Activated T-cell treated with anti-CD3 and anti-CD28 coated beads, Interleukin-2, amount 50 U/mL, for 72 hours (primary cell): ENCODE measurements at places on chromosomes 7 and 10. TPM values are rescaled to one million over a fixed set of nuclear protein-coding genes. Genes with fewer than 3 reads are reported as not detected.
A peak's percentile ranks its signal among the peaks of the same experiment; 100 is the strongest.

GRCh38 chr10:128101901-128102300 is 24.3 kb downstream of the MKI67 start:
- no peak for DNase-seq
- no peak overlapping the region for H3K27ac ChIP-seq
- no peaks in the 10 kb centered on the region for H3K27me3 ChIP-seq

- no peaks in the 10 kb centered on the region for H3K36me3 ChIP-seq
- DNase-seq: no peak
These were observed 174.1 kb upstream of the GPR26 start for GRCh38 chr10:123492016-123492415.

DNA sequence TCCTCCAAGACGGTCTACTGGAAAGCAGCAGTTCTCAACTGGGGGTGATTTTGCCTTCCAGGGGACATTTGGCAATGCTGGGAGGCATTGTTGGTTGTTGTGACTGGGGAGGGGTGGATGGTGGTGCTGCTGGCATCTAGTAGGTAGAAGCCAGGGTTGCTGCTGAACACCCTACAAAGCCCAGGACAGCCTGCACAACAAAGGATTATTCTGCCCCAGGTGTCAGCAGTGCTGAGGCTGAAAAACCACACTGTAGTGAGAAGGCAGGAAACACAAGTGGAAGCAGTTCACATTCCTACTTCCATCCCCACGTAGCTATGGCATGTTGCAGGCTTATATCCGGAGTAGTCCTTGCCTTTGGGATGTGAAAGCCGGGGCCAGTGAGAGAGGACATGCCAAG is 86.9 kb downstream of the AOAH start:
- H3K4me1 ChIP-seq: peaks cover 42% of the 10 kb centered on the region
- no peak overlapping the region for H3K27ac ChIP-seq
- DNase-seq: no peak
- H3K36me3 ChIP-seq: peaks cover 4% of the 10 kb centered on the region

GRCh38 chr7:45650404-45651394 is 76.5 kb downstream of the ADCY1 start:
- no peaks in the 10 kb centered on the region for H3K4me1 ChIP-seq
- no peaks in the 10 kb centered on the region for H3K27me3 ChIP-seq
- no peak overlapping the region for H3K27ac ChIP-seq
- no peak overlapping the region for H3K4me3 ChIP-seq
- no peaks in the 10 kb centered on the region for H3K36me3 ChIP-seq

- H3K4me1 ChIP-seq: peaks cover 8% of the 10 kb centered on the region
- H3K27ac ChIP-seq: no peak overlapping the region
- no peaks in the 10 kb centered on the region for H3K27me3 ChIP-seq
These were observed 74.1 kb upstream of the ANK3 start for GRCh38 chr10:60463746-60464145.

DNA sequence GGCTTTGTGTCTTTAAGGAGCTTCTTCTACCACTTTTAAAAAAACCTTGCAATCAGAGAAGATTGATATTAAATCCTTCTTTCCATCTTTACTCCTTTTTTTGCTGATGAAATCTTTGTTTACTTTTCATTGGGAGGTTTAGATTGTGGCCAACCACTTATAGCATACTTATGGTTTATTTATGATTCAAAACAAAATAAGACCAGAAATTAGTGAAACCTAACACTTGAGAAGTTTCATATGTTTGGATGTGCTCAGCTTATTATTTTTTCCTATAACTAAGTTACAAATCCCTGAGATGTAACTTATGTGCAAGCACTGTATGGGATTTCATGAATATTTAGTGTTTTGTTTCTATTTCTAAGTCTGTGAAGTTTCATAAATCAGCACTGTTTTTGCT is 13.5 kb upstream of the PRPS1L1 start:
- H3K36me3 ChIP-seq: peaks cover 2% of the 10 kb centered on the region
- no peak for DNase-seq
- H3K4me3 ChIP-seq: no peak overlapping the region
- H3K27me3 ChIP-seq: no peaks in the 10 kb centered on the region
- peak overlapping the region; percentile 76 for H3K27ac ChIP-seq

GRCh38 chr10:103630156-103630555 is 136.7 kb downstream of the NEURL1 start:
- H3K27me3 ChIP-seq: no peaks in the 10 kb centered on the region
- H3K36me3 ChIP-seq: no peaks in the 10 kb centered on the region
- DNase-seq: no peak
- H3K4me3 ChIP-seq: no peak overlapping the region
- H3K27ac ChIP-seq: no peak overlapping the region

DNA sequence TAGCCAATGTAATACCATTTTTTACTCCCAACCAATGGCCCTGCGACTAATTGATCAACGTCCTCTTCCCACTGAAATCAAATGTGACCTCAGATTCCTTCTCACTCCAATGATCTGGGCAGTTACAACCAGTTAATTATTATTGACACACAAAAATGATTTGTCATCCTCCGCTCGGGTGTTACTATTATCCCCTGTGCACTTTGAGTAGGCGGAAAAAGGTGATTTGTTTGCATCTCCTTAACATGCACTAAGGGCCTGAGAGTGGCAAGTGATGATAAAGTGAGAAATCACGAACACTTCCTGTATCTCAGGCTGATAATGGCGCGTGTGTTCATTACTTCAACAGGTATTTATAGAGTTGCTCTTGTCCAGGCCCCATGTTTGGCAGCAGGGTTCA is 40.9 kb upstream of the PNLIP start:
- H3K4me3 ChIP-seq: no peak overlapping the region
- no peaks in the 10 kb centered on the region for H3K4me1 ChIP-seq
- no peaks in the 10 kb centered on the region for H3K36me3 ChIP-seq
- H3K27me3 ChIP-seq: peaks cover 6% of the 10 kb centered on the region

- no peaks in the 10 kb centered on the region for H3K4me1 ChIP-seq
- DNase-seq: no peak
- no peak overlapping the region for H3K4me3 ChIP-seq
These were observed 10.1 kb downstream of the PSTK start for GRCh38 chr10:122990278-122990677.

DNA sequence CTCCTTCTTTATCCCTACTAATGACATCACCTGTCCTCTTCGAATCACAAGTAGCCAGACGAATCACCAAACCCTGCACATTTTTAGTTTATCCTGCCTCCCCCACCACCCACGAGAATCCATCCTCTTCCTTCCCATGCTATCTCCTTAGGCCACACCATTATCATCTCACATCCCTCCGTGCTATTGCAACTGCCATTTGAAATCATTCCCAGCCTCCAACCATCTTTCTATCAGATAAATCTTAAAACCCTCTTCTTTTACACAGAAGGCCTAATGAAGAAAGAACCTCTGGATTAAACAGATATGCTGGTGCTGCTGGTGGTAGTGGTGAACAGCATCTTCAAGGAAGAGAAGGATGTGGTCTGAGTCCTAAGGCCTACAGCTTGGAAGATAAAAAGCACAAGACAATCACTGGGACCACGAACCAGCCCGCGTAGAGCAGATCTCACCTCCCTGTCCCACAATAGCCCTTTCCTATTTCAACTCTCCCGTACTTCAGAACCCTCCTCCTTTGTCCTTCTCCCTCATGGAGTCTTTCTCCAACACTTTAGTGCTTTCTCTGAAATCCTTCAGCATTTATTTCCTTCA is 403.1 kb downstream of the SFMBT2 start:
- H3K27me3 ChIP-seq: peaks cover 8% of the 10 kb centered on the region
- no peak for DNase-seq
- H3K4me3 ChIP-seq: no peak overlapping the region
- H3K36me3 ChIP-seq: no peaks in the 10 kb centered on the region

DNA sequence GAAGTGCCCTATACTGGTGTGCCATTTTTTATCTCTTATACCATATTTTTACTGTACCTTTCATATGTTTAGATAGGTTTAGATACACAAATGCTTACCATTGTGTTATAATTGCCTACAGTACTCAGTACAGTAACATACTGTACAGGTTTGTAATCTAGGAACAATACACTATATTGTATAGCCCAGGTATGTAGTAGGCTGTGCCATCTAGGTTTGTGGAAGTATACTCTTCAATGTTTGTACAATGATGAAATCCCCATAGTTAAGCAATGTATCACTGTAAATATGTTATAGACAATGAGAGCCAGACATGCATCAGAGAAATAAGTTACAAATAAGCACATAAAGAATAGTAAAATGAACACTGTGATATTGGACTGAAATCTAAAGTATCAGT is 109.1 kb downstream of the IQUB start:
- H3K27ac ChIP-seq: no peak overlapping the region
- no peaks in the 10 kb centered on the region for H3K27me3 ChIP-seq
- DNase-seq: no peak

DNA sequence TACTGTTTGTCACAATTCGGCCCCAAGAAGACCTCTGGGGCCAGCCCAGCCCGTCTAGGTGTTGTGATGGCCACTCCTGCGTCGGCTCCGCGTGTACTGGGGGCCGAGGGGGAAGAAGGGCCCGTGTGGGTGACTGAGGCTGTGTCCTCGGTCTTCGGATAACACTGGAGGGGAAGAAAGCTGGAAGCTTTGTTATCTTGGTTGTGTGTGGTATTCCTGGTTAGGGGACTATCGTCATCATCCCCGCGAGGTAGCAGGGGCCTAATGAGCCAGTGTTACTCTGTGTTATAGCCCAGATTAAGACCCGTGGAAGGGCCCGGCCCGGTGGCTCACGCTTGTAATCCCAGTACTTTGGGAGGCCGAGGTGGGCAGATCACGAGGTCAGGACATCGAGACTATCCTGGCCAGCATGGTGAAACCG is 854 bp downstream of the MTG1 start:
- peaks cover 49% of the 10 kb centered on the region for H3K4me1 ChIP-seq
- H3K36me3 ChIP-seq: peaks cover 12% of the 10 kb centered on the region
- peak overlapping the region; percentile 98 for H3K27ac ChIP-seq

DNA sequence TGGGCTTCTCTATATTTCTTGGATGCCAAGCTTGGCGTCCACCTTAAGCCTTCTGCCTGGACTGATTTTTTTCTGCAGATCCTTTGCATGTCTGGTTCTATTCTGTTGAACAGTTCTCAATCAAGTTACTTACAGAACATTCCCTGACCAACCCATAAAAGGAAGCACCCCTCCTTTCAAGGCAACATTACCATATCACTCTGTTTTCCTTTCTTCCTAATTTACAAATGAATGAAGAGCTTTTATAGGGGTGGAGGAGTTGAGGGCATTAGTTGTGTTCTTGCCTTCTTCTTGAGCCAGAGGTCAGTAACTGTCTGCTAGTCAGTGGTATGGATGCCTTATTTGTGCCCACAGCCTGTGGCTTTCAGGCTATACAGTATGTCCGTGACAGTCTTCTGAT is 361.0 kb downstream of the PHTF2 start:
- H3K27me3 ChIP-seq: peaks cover 13% of the 10 kb centered on the region
- H3K27ac ChIP-seq: no peak overlapping the region
- H3K4me3 ChIP-seq: no peak overlapping the region
- H3K4me1 ChIP-seq: no peaks in the 10 kb centered on the region
- no peak for DNase-seq
- no peaks in the 10 kb centered on the region for H3K36me3 ChIP-seq

- H3K4me1 ChIP-seq: no peaks in the 10 kb centered on the region
- DNase-seq: no peak
- no peaks in the 10 kb centered on the region for H3K27me3 ChIP-seq
- H3K27ac ChIP-seq: no peak overlapping the region
These were observed 372.4 kb downstream of the SUGCT start for GRCh38 chr7:40507166-40507565.

DNA sequence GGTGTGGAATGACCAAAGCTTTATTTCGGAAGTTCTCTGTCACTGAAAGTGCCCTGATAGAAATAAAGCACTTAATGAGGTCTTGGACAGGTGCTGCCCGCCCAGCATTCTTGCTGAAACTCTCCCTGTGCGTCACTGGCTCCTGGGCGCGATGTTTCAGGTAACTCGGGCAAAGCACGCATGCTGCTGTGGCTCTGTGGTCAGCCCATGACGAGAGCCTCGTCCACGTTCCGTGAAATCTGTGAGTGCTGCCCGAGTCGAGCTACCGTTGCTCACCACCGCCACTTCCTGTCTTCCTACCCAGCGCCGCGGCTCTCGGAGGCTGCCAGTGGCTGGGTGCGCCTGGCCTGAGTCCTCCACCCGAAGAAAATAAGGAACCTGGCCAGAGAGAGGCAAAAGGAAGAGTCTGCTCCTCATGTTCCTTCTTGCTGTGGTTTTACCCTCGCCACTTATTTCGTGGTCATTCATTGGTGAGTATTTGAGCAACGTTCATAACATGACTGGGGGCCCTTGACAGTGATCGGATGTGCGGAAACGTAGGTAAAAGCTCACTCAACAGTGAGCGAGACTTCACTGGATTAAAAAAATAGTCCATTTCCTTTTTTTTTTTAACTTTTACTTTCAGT is 95.5 kb downstream of the MAP3K8 start:
- H3K4me3 ChIP-seq: peak overlapping the region; percentile 98
- no peaks in the 10 kb centered on the region for H3K27me3 ChIP-seq

DNA sequence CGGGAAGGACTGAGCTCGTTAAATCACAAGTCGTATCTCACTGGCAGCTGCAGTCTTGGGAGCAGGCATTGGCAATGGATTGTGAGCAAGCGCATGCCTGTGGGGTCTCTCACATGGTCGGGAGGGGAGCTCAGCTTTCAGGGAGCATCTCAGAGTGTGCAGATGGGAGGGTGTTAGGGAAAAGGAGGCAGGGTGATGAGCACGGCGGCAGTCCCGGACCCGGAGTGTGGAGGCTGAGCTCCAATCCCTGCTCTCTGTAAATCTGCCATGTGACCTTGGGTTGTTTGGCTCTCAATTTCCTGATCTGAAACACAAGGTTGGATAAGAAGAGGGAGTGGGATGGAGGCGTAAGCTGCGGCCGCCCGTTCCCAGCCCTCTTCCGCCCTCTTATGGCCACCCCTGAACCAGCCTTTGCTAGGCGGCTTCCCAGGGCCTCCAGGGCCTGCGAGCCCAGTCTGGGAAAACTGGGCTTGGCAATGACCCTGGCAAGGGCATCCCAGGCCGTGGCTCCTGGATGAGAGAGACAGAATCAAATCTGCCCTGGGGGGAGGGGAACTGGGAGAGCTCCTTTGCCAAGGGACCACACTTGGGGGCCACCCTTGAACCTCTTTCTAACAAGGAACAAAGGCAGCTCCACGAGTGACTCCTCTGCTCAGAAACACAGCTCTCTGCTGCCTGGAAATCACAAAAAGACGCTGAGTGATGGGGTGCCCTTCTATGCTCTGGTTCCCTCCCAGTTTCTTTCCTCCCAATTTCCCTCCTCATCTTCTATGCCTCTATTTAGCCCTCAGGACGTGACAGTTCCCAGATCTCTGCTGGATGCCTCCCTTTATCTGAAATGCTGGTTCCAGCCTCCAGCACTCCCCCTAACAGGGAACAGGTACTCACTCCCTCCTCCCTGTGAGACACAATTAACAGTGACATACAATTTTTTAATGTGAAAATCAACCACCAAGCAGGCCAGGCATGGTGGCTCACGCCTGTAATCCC is 41.7 kb upstream of the LOXL4 start:
- H3K36me3 ChIP-seq: no peaks in the 10 kb centered on the region
- peaks cover 23% of the 10 kb centered on the region for H3K27me3 ChIP-seq
- peak; percentile 10 for DNase-seq
- peak overlapping the region; percentile 17 for H3K4me3 ChIP-seq

Gene MIOS
- total RNA-seq: 49.5 TPM

Gene LOXL4
- total RNA-seq: not detected

Gene TYW1B
- total RNA-seq: 1.5 TPM

Gene TMEM130
- 2.0 TPM for total RNA-seq

Gene RASA4B
- total RNA-seq: 29.8 TPM

Gene CC2D2B
- total RNA-seq: not detected

Gene PPP1R9A
- 0.02 TPM for total RNA-seq
